ENCODE measurements at places on chromosomes 6 and 20. TPM values are rescaled to one million over a fixed set of nuclear protein-coding genes. Genes with fewer than 3 reads are reported as not detected.

DNA sequence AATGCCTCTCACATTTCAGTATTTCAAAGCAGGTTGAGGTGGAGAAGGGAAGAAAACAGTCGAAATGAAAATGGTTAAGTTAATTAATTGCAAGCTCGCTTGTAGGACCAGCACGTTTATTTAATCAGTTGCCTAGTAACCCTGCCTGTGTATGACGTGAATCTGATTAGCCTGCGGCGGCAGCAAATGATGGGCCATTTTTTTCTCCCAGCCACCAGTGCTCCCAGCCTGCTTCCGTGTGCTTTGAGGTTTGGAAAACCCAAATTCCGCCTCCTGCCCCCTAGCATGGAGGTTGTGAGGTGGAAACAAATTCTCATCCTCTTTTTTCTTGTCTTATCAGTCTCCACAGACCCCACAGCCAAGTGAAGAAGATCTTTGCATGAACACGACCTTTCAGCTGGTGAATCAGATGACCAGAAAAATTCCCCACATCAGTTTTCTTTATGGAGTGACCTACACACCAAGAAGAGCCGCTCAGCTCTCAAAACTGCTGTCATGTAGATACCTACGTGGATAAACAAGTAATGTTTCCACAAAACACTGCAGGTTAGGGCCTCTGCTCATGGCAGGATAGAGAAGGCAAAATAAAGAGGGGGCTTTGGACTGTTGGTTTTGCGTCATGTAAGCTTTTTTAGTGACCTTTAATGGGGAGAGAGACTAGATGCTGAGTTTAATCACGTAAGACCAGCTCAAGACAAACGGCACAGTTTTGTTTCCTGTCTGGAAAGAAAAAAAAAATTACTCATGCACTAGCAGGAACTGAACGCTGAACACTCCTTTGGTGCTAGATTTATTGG lies 572.9 kb upstream of the NOX3 start:
- no peak for DNase-seq

DNA sequence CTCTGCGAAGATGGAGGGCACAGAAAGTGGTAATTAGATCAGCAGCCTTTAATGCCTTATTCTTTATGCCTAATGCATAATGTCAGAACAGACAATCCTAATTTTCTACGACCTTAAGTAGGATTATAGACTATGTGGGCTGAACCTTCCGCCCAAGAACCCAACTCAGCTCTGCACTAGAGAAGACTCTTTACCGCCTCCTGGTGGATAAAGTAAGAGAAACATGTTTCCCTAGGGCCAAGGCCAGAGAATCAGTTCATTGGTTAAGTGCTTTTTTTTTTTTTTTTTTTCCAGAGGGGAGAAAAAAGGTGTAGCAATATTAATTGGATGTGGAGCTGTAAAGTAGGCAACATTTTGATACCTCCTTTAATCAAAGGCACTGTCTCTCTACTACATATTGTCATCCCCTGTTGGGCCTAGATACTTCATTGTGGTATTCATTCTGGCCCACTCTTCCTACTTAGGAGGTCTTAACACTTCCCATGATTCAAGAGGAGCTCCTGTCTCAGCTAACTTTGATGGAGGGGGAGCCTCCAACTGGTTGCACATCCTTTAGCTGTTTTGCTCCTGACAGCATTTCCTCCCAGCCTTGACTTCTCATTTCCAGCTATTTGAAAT lies 124.9 kb upstream of the NRN1 start:
- no peak for DNase-seq

GRCh38 chr6:4853349-4853748 lies 77.1 kb downstream of the CDYL start:
- DNase-seq: no peak

GRCh38 chr6:138572167-138572875 lies 73.0 kb upstream of the NHSL1 start:
- DNase-seq: no peak

DNA sequence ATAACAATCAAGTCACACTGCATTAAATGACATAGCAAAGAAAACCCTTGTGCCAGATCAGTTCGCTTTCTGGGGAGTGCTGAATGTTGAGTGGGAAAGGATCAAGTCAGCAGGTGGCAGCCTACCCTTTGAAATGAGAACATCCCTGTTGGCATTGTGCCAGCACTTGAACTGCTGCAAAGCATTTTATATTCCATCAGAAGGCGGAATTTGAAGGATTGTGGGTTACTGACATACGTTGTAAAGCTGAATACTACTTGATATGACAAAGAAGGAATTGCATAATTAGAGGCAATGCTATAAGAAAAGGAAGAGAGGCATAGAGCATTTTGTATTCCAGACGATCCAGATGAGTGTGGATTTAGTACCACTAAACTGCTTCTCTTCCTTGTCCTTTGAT lies 26.5 kb downstream of the BCKDHB start:
- no peak for DNase-seq

DNA sequence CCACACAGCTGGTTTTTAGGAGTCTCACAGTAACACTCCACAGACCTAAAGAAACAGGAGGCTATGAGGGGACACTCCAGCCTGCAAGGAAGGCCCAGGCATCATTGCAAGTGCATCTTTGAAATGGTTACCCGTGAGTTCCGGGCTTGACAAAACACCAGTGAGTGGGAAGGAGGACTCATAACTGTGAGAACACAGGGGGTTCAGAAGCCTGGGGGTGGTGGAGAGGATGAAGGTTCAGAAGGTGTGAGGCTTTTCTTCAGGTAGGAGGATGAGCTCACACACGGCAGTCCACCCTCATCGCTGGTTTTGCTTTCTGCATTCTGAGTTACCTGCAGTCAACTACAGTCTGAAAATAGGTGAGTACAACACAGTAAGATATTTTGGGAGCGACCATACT lies 39.9 kb downstream of the MAP7 start:
- no peak for DNase-seq

DNA sequence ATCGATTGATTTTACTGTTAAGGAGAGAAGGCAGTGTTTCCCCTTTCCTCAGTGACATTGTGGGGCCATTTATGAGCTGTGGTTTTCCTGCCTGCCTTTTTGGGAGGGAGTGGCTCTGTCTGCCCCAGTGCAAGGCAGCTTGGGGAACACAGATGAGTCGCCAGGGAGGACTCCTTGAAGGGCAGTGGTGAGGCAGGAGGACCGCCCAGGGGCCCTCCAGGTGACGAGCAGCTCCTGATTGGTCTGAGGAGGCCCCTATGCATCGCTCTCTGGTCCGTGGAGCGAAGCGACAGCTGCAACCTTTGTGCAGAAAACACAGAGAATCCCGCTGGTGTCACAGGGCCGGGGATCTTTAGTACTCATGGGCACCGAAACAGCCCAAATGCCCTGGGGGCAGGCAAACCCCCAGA lies 100.3 kb downstream of the TMEM242 start:
- no peak for DNase-seq

DNA sequence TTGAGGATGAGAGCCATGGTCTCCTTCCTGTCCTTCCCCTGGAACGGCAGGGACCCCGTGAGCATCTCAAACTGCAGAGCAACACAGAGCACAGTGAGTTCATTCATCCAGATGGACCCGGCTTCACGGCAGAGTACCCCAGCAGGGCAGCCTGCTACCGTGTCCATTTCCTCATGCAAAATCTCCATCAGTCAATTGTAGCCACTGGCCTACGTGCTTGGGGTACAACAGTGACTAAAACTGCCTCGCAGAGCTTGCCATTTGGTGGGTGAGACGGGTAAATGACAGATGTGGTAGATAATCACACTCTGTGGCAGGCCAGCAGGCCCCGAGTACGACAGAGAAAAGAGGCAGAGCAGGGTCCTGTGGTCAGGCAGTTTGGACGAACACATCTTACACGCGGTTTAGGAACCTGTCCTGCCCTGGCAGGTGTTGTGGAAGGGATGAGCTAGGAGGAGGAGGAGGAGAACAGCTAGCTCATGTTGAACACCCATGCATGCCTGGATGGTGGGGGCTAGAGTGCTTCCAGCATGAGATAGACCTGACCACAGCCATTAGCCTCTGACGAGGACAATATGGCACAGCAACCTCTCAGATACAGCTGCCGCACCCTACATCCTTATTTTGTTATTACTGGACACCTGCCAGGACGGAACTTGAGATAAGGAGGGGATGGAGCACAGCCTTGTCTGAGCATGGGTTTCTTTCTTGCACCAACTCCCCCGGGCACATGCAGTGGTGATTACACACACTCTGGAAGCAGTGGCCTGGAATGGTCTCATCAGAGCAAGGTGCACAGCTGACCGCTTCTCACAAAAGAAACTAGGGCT lies 95.6 kb downstream of the RAMACL start:
- no peak for DNase-seq

GRCh38 chr20:22698259-22698842 lies 114.0 kb upstream of the FOXA2 start:
- no peak for DNase-seq

DNA sequence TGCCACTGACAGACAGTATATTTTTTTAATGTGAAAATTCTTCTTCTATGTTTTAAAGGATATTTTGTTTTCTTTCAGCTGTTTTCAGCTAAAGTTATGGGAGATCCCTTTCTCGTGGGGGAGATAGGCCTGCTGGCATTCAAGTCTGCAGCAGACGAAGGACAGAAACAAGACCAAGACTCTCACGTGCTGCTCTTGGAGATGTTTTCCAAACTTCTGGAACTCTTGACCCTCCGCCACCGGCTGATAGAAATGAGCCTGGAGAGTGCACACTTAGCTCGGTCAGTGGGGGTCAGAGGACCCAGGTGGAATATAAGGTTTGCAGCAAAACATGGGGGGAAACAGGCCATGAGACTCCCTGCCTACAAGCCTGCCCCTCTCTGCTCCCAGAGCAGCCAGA lies 120.5 kb downstream of the CD164 start:
- no peak for DNase-seq

DNA sequence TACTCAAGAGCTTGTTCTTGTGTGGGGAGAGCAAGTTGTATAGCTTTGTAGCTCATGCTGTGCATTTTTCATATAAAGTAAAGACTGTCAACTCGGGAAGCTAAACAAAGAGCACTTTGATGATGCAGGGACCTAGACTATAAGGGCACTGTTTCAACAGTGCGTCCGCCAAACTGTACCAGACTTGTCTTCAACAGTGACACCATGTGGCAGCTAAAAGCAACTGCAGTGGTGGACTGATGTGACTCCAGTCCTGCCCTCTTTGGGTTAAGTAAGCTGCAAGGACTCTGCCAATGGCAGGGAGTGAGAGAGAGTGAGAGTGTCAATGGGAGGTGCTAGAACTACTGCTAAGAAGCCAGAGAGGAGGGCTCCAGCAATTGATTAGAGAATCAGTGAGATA lies 48.1 kb upstream of the MC3R start:
- no peak for DNase-seq

- DNase-seq: no peak
These were observed 214.9 kb downstream of the LY86 start for GRCh38 chr6:6803180-6803977.

- no peak for DNase-seq
These were observed 44.1 kb upstream of the ADGRF1 start for GRCh38 chr6:47086051-47086770.

GRCh38 chr20:51529081-51529681 lies 13.3 kb downstream of the NFATC2 start:
- DNase-seq: no peak

- DNase-seq: no peak
These were observed 37.8 kb downstream of the PSMG4 start for GRCh38 chr6:3296537-3296936.

GRCh38 chr6:38169221-38169976 lies 349.9 kb downstream of the ZFAND3 start:
- no peak for DNase-seq

- DNase-seq: no peak
These were observed 19.4 kb upstream of the TRIM27 start for GRCh38 chr6:28943223-28943556.

- DNase-seq: no peak
These were observed 170.2 kb upstream of the MLN start for GRCh38 chr6:33974030-33974429.

DNA sequence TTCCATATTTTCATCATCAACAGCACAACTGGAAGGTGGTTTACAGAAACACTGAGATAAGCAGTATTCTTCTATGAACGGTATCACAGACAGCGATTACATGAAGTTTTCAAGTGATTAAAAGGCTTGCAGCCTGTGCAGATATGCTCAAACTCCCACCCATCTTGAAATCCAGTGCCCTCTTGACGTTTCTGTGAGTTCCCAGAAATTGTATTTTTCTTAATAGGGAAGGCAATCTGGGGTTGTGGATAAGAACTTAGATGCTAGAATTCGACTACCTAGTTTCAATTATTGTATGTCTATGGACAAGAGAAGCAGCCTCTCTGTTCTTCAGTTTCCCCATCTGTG lies 290.3 kb downstream of the ZNF217 start:
- DNase-seq: no peak

DNA sequence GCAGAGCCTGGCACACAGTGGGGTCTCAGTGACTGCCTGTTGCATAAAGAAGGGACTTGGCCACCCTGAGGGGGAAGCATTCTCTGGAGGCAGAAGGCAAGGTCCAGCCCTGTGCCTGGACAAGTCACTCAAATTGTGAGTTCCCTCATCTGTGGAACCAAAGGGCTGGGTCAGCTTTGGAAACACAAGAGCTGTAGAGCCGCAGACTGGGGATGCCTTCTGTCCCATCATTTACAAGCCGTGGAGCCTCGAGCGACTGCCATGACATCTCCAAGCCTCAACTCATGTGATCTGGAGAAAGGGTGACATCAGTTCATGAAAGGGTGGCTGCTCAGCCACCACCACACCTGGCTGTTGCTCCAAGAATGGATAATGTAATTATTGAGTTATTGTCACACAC lies 20.4 kb upstream of the SIRPD start:
- no peak for DNase-seq

DNA sequence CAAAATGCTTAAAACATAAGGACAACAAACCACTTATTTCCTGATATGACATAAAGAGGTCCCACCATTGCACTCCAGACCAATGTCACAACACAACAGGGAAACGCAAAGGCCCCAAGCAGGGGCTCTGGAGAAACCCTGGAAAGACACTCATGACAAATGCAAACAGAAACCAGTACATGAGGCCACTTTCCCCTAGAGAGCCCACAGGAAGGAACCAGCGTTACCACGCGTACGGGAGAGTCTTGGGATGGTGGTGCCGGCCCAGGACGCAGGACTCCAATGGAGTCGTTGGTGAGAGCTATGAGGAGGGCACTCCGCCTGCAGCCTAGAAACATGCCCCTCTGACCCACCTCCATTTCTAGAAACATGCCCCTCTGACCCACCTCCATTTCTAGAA lies 20.2 kb downstream of the GMEB2 start:
- DNase-seq: no peak

DNA sequence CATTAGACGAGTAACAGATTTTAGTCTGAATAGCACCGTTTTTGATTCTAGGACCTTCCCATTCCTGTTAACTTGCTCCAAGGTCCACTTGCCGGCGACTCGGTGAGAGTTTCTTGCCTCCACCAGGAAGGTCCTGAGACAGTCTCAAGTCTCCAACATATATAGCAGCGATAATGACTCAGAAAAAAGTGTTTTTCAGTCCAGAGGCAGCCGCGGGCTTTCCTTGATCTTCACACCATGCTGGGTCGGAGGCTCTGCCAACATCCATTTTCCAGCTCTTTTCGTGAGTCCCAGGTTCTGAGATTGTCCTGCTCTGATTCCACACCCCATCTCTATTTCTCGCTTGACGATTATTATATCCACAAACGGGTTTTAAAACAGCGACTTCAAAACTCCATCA lies 170.5 kb downstream of the GPX5 start:
- no peak for DNase-seq

B4GALT5 gene
- total RNA-seq: 40.0 TPM

PPIL6 gene
- 2.2 TPM for total RNA-seq

BCLAF1 gene
- 151 TPM for total RNA-seq

PLEKHG1 gene
- 4.0 TPM for total RNA-seq

LAMA4 gene
- total RNA-seq: 11.9 TPM

SIRPD gene
- total RNA-seq: not detected

C20orf202 gene
- total RNA-seq: not detected

PROCR gene
- total RNA-seq: 38.0 TPM

PTCRA gene
- total RNA-seq: not detected

HELZ2 gene
- 41.5 TPM for total RNA-seq

PACSIN1 gene
- 0.18 TPM for total RNA-seq

SOX12 gene
- 48.6 TPM for total RNA-seq
